ENCODE measurements at places on chromosomes 16 and 17.
A peak's percentile ranks its signal among the peaks of the same experiment; 100 is the strongest.

GRCh38 chr17:65074778-65075250, 18.3 kb upstream of the GNA13 start:
- no peak for DNase-seq

GRCh38 chr17:61397086-61397842, 2.4 kb upstream of the TBX2 start:
- DNase-seq = no peak

DNA sequence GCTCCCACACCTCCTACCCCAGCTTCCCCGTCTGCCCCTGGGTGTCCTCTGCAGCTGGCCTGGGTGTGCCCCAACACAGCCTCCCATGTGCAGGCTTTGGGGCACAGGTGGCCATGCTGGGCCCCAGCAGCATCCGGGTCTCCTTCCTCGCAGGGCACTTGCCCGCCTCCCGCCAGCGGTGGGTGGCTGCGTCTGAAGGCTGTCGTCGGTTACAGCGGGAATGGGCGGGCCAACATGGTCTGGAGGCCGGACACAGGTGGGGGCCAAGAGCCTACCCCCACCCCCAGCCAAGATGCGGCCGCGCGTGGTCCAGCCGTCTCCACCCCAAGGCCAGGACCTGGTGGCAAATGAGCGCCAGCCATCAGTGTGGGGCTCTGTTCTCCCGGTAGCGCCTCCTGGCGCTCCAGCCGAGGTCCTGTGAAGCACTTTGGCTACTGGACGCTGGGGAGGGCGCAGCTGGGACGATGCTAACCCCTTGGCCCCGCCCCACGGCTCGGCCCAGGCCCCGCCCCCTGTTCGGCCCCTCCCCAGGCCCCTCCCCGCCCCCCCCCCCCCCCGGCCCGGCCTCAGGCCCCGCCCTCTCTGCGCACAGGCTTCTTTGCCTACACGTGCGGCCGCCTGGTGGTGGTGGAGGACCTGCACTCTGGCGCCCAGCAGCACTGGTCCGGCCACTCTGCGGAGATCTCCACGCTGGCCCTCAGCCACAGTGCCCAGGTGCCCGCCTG, 7.3 kb upstream of the RHOT2 start:
- DNase-seq = peak; percentile 91

DNA sequence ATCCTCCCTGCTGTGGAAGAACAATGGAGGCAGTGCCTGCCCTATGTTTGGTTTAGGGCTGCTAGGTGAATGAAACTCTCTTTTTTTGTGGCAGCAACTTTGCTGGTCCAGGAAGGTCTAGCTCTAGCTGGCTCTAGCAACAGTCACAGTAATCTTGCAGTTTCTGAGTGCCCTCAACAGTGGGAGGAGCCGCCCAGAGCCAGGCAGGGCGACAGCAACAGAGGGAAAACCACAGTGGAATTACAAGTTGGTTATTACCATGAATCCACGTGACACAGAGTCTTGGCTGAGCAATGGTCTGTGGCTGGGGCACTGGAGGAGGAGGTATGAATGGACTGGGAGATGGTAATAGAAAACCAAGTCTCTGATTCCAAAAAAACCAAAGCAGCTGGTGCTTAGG, 10.3 kb downstream of the HSPB9 start:
- no peak for DNase-seq
